ENCODE measurements at places on chromosomes 3 and 15.

GRCh38 chr15:24394303-24394702 is 281.3 kb upstream of the NPAP1 start:
- DNase-seq: no peak

GRCh38 chr3:115217678-115218451 is 70.8 kb upstream of the ZBTB20 start:
- peak; percentile 61 for DNase-seq

DNA sequence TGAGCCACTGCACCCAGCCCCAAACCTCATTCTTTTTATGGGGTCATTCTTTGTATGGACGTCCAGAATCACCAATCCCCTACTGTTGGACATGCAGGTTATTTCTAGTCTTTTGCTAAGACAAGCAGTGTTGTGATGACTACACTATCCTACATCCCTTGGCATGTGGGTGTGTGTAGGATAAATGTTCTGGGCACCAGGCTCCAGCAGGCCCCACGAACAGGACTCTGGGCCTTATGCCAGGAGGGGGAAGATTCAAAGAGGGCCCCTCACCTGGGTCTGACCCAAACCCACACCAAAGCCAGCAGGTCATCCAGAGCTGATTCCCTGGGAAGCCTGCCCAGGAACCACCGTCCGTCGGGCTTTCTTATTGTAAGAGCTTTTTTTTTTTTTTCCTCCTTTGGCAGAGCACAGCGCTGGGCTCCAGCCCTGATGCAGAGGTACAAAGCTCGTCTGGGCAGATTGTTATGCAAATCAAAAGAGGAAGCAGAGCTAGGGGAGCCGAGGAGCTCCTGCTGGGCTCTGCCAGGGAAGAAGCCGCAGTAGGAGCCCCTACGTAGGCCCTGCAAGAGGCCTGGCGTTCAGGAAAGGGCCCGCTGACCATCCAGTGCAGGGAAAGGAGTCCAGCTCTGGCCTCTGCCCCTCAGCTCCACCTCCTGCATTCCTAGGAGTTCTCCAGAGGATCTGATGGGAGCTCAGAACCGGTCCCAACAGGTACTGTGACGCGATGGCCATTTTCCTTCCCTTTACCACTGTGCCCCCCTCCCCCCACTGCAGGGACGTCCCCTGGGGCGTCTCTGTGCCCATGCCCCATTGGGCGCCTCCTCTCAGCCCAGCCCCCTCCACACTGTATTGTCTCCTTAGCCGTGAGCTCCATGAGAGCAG is 29.0 kb upstream of the FURIN start:
- no peak for DNase-seq

DNA sequence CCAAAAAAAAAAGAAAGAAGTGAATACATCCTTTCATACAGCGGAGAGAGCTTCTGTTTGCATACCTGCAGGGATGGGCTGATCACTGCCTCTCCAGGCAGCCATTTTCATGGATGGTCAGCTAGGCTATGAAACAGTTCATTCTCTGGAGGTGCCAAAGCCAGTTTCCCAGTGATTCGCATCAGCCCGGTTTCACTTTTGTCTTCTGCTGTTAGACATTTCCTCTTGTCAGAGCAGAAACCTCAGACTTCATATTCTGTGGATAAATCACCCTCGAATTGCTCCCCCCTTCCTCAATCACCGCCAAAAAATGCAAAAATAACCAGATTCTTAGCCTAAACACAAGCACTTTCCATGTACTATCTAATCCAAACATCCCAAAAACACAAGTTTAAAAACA is 225.6 kb downstream of the ADAMTS9 start:
- no peak for DNase-seq

GRCh38 chr3:144462337-144462736 is 490.7 kb downstream of the DIPK2A start:
- no peak for DNase-seq

DNA sequence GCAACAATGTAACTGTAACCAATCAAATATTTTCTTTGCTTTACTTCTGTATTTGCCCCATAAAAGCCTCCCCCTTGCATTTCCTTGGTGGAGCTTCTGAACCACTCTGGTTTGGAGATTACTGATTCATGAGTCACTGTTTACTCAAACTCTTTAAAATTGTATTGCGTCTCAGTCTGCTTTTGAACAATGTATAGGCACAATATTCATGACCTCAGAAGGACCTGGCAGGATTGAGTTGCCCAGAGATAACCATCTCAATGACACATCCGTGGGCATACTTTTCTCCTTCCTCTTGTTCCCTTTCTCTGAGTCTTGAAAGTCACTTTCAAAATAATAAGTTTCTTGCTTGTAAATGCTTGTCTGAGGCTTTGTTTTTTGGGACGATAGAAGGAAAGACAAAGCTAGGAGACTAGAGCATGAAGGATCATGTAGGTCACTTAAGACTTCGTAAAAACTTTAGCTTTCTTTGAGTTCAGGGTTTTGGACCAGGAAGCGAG is 57.1 kb upstream of the POU1F1 start:
- DNase-seq: no peak

DNA sequence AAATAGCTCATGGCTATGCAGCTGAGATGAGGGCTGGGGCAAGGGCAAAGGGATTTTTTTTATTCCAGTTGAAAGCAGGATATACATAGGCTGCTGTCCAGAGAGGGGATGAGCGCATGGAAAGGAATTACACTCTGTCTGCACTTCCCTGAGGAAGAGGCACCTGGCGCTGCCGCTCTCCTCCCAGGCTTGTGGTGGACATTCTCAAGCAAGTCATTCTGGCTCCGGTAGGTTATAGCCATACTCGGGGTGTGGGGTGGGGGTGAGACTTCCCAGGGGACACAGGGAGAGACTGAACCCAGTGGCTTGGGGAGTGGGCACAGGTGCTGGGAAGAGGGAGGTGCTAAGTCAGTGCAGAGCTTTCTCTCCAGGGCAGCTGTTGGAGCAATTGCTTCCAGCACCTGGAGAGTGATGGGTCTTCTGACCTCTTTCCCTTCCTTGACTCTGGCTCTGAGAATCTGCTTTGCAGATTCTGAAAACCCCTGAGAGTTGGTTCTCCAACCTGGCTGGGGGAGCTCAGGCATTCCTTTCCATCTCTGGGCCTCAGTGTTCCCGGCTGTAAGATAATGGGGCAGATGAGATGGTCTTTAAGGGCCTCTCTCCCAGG is 24.3 kb downstream of the CYP8B1 start:
- DNase-seq: no peak

DNA sequence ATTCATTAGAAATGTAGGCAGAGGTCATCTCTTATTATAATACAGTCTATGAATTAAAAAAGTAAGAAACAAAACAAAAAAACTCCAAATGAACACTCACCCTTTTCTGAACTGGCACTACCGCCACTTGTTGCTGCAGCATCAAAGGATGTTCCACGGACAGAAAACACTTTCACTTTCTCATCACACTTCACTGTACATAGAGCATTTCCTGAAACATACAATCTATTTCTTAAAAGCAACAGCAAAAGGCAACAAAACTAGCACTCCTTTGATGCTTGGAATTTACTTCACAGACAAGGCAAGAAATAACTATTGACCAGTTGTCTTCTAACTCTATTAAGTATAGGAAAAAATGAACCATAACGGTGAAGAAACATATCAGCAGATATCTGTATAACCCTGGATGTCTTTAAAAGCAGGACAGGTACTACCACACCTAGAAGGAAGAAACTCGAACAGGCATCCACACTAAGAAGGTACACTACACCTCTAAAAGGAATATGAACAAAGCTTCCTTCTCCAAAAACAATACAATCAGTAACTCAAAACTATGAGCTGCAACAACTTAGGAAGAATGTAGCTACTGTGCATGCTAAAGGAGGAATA is 24.9 kb downstream of the ETFA start:
- no peak for DNase-seq

- no peak for DNase-seq
Observed at GRCh38 chr3:72210261-72210660, 425.3 kb upstream of the PROK2 start.

- no peak for DNase-seq
Observed at GRCh38 chr3:110779581-110779980, 292.0 kb upstream of the NECTIN3 start.

DNA sequence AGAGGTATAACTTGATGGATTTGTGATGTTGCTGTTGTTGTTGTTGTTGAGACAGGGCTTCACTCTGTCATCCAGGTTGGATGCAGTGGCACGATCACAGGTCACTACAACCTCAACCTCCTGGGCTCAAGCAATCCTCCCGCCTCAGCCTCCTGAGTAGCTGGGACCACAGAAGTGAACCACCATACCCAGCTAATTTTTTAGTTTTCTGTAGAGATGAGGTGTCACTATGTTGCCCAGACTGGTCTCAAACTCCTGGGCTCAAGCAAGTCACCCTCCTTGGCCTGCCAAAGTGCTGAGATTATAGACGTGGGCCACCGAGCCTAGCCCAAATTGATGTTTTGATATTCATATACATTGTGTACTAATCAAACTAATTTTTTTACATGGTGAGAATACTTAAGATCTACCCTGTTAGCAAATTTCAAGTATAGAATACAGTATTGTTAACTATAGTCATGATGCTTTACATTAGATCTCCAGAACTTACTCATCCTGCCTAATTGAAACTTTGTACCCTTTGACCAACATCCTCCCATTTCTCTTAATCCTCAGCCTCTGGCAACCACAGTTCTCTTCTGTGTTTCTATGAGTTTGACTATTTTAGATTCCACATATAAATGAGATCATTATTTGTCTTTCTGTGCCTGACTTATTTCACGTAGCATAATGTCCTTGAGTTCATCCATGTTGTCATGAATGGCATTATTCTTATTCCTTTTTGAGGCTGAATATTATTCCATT is 23.2 kb downstream of the LMCD1 start:
- DNase-seq: no peak

DNA sequence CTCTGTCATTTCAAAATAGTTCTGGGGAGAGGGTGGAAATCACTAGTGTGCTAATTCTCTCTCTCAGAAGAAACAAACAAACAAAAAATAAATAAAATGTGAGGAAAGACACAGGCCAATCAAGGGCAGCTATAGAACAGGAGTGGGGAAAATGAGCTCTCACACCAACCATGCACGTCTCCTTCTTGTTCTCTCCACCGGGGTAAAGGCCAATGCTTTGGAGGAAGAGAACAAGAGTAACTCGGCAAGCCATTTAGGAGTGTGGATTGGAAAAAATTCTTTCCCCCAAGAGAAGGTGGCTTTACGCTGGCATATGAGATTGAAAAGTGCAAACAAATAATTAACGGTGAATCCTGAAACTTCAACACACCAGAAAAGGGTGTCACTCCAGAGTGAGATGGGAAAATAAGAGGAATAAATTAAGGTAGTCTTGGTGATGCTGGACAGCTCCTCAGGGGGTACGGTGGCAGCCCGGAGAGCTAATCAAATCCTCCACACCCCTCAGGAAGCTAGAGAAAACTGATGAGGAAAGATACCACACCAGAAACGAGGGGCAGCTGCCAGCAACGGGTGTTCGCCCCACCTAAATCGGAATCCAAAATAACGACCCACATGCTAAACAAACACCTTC is 88.0 kb downstream of the RFTN1 start:
- no peak for DNase-seq

DNA sequence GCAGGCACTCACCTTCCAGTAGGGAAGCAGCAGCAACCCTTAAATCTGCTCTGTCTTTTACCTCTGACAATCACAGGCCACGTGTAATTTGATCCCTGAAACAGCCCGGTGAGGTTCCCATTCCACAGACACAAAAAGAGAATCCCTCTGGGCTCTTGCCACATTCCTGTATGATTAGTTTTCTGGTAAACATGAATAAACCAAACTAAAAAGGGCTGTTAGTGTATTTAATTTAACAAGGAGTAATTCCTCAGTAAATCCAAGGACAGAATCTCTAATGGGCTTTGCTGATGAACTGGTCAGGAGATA is 186.9 kb downstream of the FAM43A start:
- no peak for DNase-seq

- peak; percentile 7 for DNase-seq
Observed at GRCh38 chr15:64029110-64029509, 17.2 kb downstream of the DAPK2 start.

DNA sequence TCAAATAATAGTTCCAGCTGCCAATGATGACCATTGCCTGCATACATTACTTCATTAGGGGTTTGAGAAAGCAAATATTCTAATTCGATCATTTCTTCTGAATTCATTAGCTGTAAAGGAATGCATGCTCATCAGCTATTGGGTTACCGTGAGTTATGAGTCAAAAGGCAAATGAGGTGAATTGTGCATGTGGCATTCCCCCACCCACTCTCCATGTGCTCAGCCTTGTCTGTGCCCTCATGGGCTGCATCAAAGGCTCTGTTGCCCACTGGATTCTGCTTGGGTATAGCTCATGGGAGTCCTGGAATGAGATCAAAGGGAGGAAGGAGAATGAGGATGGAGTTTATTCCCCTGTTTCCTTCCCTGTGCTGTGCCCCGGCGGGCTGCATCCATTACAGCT is 99.3 kb upstream of the CHRNA7 start:
- DNase-seq: no peak

DNA sequence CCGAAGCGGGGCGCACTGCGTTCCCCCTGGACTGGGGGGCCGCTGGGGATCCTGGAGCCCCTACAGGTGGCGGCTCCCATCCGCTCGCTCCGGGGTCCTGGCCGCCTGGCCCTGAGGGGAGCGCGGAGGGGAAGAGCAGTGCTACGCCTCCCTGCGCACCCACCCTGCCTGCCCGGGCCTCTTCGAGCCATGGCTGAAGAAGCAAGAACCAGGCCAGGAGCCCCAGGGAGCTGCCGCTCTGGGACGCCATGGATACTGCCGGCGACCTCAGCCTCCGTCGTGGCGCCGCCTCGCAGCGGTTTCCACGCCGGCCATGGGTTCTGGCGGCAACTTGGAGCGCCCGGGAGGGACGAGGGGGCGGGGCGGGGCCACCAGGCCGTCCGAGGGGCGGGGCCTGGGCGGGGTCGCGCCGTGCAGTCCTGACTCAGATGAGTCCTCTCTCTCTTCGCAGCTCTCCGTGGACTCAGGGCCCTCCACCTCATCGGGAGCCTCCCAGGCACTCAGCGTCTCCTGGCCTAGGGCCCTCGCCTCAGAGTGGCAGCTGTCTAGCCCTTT is 50.9 kb downstream of the MYL3 start:
- DNase-seq: no peak

GRCh38 chr3:30768703-30769550 is 125.5 kb downstream of the GADL1 start:
- DNase-seq: peak; percentile 66

DNA sequence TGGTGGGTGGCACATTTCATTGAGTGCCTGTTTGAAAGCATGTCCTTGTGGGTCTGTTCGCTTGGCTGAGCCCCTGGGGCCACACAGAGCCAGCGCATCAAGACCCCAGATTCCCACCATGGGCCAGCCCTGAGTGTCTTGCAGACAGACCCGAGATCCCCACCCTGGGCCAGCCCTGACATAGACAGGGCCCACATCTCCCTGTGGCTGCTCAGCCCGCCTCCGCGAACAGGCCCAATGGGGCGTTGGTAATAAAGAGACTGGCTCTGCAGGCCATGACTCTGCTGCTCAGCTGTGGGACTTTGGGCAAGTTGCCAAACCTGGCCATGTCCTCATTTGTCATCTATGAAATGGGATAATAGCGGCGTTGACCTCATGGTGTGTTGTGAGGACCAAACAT is 22.6 kb downstream of the FAH start:
- no peak for DNase-seq

GRCh38 chr3:55735976-55736375 is 248.9 kb upstream of the WNT5A start:
- no peak for DNase-seq

GRCh38 chr3:53174346-53175250 is 13.6 kb downstream of the PRKCD start:
- no peak for DNase-seq
